ENCODE measurements at places on chromosomes 6 and 20.

GRCh38 chr20:1489764-1490436 is 1.3 kb downstream of the SIRPB2 start:
- DNase-seq: no peak

GRCh38 chr20:39072132-39072531 is 110.0 kb downstream of the DHX35 start:
- no peak for DNase-seq

GRCh38 chr6:6856538-6857523 is 250.9 kb upstream of the RREB1 start:
- DNase-seq: no peak

DNA sequence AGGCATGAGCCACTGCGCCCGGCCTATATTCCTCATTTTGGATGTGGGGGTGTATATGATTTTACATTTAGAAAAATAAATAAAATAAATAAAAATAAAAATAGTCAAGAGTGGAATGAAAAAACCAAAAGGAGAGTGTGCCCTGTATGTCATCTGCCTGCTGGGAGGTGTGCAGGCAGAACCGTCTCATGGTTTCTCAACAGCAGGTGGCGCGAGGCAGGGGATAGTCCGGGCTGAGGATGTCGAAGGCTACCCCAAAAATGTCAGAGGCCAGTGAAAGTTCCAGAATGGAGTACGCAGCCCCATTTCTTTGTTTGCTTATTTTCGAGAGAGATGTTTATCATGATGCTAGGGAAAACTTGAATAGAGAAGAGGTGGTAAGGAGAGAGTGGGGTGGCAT is 16.4 kb upstream of the KIF16B start:
- DNase-seq: no peak

- peak; percentile 61 for DNase-seq
These were observed 413 bp downstream of the PTPRA start for GRCh38 chr20:2873747-2874041.

DNA sequence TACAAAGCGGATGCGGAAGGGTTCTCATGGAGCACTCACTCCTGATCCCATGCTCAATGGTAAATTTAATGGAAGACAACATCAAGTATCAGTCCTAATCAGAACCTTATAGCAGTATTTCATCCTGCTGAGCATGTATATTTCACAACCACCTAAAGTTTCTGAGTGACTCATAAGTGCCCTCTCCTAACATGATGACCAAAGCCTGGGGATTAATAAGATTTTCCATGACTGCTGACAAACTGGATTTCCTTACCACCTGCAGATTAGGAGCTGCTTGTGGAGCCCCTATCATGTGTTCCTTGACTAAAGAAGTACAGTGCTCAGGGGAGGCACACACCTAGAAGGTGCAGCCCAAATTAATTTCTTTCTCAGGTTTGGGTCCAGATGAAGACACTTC is 112.8 kb downstream of the INSM1 start:
- no peak for DNase-seq

DNA sequence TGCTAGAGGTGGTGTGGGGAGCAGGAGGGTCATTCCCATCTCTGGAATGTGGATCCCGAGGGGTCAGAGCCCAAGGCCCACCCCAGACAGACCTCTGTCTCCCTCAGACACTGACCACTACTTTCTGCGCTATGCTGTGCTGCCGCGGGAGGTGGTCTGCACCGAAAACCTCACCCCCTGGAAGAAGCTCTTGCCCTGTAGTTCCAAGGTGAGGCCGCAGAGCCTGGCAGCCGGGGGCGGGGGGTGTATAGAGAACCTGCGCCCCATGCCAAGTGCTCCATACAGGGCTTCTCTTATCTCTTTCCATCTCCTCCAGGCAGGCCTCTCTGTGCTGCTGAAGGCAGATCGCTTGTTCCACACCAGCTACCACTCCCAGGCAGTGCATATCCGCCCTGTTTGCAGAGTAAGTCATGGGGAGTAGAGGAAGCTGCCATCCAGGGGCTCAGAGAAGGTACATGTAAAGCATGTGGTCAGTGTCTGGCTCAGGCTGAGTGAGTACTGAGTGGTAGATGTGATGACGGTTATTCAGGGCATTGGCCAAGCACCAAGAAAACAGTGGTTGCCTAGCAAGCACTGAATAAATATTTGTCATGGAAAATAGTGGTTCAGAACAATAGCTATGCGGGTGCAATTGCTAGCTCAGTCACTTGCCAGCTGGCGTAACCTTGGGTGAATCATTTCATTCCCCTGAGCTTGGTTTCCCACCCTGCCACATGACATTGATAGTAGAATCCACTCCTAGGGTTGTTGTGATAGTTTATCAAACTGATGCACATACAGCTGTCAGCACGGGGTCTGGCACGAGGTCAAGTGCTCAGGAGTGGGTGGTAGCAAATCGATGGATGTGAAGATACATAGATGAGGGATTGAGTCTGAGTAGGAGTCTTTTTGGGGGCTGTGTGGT is 3.5 kb downstream of the PIGT start:
- no peak for DNase-seq
